ENCODE measurements at places on chromosomes 12 and 14.

DNA sequence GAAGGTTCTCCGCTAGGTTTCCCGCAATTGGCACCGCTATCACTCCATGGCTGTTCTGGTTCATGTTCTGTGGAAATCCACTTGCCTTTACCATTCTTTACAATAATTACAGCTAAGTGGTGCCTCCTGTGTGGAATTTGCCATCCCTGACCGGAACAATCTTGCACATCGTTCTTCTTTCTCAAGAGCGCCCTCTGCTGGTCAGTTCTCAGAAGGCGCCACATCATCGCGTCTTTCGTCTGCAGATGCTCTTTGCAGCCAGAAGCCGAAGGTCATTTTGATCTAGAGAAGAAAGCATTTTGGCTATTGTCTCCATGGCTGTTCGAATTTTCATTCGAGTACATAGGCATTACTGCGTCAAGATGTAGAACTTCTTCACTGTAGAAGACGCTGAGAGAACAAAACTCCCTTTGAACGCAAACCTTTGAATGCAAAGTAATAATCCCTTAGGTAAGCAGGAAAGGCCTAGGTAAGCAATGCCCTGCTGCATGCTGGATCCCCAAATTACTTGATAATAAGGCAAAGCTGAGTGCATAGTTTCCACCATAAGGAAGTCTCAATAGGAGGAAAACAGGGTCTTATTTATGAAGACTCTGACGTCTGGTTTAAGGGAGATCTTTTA is 10.1 kb upstream of the RTRAF start:
- DNase-seq, result no peak

GRCh38 chr12:51620448-51620847 is 29.4 kb downstream of the SCN8A start:
- no peak for DNase-seq

DNA sequence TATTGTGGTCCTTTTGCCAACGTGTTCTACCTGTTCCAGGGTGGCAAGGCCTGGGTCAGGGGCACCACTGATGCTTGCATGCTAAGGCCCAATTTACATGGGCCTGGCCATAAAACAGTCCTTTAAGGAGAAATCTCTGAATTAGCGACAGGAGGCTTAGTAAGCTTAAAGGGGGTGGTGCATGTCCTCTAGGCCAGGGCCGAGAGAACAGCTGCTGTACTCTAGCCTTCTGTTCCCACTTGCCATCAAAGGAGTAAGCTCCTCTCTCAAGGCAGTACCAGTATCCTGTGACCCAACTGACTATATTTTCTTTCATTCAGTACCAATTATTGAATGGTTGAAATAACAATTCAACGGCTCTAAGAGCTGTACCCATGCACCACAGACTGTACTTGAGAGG is 67.7 kb upstream of the ZDHHC17 start:
- DNase-seq, result no peak

- no peak for DNase-seq
Measured at GRCh38 chr12:89339526-89339925, 12.8 kb downstream of the DUSP6 start.

GRCh38 chr12:48990552-48990951 is 8.6 kb downstream of the DDN start:
- no peak for DNase-seq

GRCh38 chr14:66507181-66507721 is 696 bp upstream of the GPHN start:
- DNase-seq, result no peak

GRCh38 chr12:643475-644302 is 19.6 kb downstream of the NINJ2 start:
- no peak for DNase-seq

GRCh38 chr12:115443351-115443938 is 759.5 kb upstream of the TBX3 start:
- DNase-seq, result no peak

GRCh38 chr14:104400355-104400754 is 179.2 kb upstream of the C14orf180 start:
- DNase-seq, result no peak

GRCh38 chr14:55332654-55333570 is 61.7 kb downstream of the FBXO34 start:
- DNase-seq, result no peak

GRCh38 chr12:56601503-56601902 is 28.6 kb downstream of the BAZ2A start:
- no peak for DNase-seq

DNA sequence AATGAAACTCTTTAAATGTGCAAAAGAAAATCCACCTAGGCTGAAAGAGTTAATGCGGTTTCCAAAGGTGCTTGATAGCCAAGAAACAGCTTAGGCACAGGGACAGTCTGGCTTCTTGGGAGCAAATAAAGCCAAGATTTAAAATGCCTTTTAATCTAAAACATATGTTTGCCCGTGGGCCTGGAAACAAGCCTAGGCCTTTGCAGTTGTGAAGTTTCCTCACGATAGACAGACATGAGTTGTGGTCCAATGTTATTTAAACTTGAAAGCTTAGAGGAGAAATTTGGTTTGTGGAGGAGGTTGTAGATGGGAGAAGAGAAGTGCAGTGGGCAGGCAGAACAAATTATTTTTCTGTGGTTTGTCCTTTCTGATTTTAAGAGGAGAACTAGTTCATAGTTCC is 29.8 kb downstream of the PROX2 start:
- DNase-seq, result no peak

DNA sequence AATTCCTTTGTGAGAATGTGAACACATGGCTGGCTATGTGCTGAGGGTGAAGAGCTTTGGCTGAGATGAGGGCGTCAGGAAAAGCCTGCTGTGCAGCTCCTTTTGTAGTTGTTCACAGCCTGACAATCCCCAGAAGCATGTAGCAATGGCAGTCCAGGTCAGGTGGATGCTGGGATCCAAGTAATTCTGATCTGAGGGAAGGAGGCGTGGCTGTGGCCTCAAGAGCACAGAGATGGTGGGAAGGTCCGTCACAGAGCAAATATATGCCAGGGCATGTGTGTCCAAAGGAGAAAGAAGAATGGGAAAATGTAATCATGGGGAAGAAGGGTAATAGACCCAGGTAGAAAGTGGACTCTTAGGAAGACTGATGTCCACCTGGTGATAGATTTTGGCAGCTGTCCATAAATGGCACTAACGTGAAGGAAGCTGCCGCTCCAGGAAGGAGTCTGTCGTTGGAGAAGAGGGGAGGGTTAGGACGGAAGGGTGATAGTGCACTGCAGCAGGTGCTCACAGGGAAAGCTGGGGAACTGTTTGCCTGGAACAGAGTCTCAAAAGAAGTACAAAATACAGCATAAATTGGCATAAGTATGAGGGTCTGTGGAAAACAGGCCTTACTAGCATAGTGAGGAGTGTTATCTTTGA is 13.8 kb downstream of the MGST1 start:
- no peak for DNase-seq

DNA sequence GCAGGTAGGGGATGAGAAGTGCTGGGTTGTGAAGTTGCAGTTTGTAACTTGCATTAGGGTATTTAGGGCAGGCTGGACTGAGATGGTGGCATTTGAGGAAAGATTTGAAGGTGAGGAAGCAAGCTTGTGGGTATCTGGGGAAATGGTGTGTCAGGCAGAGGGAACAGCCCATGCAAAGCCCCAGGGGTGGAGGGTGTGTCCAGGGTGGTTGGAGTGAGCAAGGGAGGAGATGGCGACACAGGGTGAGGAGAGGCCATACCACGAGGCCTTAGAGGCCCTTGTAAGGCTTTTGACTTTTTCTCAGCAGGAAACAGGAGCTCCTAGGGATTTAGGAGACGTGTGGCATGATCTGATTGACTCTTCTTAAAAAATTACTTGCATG is 136.9 kb downstream of the NUAK1 start:
- DNase-seq, result no peak

GRCh38 chr12:80512781-80513180 is 68.7 kb downstream of the PTPRQ start:
- no peak for DNase-seq

DNA sequence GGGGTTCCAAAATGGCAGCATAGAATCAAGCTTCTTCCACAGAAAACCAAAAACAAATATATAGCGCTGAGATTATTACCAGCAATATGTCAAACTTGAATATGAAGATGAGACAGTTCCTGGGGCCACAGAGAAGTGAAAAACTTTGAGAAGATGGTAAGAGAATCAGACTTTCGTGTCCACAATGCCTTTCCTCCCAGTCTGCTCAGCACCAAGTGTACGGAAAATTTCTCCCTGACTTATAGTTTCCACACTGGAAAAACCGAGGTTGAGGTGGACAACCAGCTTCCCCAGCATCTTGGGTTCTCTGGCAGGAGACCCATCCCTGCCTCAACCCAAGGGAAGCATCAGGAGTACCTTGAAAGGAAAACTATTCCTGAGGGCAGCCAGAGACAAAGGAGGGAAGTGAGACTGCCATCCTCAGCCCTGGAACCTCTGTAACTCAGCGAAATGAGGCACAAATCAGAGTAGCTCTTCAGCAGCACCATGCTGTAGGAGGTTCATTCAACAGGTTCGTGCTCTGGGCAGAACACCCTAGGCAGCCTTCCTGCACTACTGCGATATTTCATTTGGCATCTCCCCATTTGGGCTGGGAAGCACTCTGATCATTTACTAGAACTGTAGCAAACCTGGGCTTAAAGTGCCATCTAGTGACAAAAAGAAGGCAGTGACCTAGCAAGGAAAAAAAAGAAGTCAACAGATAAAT is 52.4 kb upstream of the CAPRIN2 start:
- DNase-seq, result no peak

- DNase-seq, result no peak
Measured at GRCh38 chr12:109098183-109098604, 797 bp downstream of the UNG start.

DNA sequence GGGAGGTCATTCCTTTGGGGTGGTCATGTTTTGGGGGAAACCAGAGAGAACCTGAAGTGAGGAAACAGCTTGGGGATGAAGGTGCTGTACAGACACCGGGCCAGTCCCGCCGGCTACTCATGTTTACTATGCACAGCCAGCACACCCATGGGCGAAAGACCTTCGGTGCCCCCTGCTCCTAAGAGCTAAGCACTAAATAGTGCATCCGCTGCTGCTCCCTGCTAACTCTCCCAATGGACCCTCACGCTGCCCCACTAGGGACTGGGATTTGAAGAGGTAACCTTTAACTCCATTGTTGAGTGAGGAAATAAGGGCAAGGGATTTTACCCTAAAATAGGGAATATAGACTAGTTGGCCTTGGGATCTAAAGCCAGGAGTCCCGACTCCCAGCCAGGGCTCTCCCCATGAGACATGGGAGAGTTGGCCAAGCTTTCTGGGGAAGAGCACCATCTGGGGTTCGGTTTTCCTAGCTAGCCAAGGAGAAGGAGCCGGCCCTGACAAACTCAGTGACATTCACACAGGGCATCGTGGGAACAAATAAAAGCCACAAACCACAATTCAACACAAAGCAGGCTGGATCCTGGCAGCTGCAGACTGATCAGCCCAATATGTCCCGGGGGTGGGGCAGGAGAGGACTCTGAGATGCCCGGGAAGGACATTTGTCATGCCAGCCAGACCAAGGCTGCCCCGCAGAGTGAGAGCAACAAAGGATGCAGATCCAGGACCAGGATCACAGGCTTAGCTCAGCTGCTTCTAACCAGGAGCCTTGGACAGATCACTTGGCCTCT is 91.7 kb downstream of the SINHCAF start:
- DNase-seq, result no peak

- no peak for DNase-seq
Measured at GRCh38 chr12:19220205-19220604, 90.7 kb downstream of the PLEKHA5 start.

- DNase-seq, result no peak
Measured at GRCh38 chr14:30369502-30370180, 189.3 kb upstream of the G2E3 start.

DNA sequence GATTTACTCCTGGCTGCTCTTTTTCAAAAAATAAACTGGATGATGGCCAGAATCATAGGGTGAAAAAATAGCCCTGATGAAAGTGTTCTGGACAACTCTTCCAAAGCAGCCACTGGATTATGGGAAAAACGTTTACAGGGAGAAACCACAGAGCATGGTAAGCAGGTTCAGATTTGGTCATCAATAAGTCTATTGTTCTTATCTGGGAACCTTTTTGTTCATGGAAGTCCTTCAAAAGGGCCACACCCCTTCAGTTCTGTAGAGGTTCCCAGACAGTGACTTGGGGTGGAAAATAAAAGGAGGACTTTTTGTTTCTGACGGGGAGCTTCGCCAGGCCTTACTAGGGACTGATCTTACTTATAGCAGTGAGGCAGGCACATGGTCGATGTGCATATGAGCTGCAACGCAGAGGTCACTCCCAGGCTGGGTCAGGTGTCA is 117.4 kb upstream of the SLC38A2 start:
- no peak for DNase-seq

- DNase-seq, result no peak
Measured at GRCh38 chr12:89932954-89933353, 224.3 kb upstream of the ATP2B1 start.

GRCh38 chr12:1205512-1206060 is 214.6 kb downstream of the ERC1 start:
- no peak for DNase-seq

DNA sequence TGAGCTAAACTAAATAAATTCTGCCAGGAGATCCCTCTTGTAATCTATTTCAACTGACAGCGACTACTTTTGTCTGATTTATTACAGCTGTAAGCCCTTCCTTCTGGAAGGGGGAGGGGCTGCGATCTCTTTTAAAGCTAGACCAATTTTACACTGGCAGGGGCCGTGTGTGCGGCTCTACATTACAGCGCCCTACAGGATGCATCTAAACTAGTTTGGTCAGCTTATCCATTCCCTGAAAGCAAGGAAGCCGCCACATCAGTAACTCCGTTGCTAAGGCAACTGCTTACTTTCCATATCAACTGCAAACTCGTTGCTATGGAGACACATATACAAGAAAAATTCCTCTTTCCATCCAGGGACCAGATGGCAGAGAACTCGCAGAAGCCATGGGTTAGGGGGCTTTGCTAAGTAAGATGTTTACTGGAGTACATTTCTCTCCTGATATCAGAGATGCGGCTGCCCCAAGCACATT is 17.4 kb downstream of the FOXN3 start:
- DNase-seq, result no peak

DNA sequence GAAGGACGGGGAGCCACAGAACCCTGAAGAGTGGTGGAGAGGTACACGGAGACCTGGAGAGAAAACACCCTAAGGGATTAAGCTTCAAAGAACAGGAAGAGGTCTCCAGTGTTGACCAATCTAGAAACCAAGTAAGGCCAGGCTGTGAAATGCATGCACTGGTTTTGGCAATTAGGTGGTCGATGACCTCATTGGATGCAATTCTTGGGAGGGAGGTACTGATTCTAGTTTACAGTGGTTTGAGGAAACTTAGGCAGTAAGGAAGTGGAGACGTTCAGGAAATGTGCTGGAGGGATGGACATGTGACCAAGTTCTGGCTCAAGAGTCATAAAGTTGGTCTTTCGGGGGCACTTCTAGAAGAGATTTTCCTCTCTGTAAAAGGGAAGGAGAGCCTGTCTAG is 91.3 kb upstream of the CEP83 start:
- no peak for DNase-seq

DNA sequence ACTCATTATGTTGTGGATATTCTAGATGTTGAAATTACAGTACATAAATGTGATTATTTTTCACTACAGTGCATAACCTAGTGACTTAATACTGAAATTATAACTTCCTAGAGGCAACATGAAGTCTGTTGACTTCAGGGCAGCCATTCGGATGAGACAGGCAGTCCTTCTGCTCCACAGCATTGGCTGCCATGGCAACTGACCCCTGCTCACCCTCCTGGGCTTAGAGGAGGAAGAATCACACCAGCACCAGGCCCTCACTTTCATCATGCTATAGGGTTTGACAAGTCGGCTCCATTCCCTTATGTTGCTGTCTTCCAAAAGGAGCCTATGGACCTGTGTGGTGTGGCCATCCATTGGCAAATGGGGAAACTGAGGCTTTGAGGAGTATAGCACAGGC is 233.5 kb upstream of the TMEM132C start:
- DNase-seq, result no peak

Measured in cerebellar nuclear complex (tissue), 1 donor.